ENCODE measurements at places on chromosomes 2 and 18.
A peak's percentile ranks its signal among the peaks of the same experiment; 100 is the strongest.

DNA sequence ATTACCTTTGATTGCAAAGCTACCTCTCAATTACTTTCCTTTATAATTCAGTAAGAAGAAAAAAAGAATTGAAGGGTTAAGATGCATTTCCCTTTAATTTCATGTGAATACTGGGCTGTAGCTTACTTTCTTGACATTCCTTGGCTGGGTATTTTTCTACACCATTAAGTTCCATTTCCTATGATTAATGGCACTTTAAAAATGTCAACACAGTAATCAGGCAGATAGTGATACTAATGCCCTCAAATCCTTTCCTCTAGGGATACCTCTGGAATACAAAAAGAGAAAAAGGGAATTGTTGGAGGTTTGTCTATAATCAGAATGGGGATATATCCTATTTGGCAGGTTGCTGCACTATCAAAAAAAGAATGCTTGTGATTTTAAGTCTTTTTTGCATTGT lies 216.9 kb downstream of the SRBD1 start:
- DNase-seq: no peak

DNA sequence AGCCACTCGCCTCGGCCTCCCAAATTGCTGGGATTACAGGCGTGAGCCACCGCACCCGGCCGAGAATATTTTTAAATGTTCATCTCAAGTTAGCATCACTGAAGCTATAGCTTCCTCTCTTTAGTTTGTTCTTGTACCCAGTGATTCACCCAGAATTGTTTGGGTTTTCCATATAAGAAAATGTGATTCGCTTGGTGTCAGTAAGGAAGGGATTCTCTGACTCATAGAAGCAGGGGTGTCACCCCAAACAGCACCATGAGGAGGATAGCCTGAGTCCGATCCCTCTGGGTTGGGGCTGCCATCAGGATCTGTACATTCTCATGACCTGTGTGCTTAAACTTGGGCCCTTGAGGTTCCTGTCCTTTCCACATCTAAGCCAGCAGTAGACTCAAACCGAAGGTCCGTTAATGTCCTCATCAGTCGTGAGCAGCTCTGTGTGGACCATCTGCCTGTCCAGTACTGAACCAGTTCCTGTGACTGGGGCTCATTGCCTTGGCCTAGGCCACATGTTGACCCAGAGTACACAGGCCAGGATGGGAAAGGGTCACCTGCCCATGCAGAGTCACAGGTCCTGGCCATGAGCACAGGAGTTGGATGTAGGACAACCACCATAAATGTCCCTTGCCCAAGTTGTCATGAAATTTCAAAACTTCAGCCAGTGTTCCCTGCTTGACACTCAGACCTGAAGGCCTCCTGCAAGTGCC lies 311.9 kb downstream of the GBX2 start:
- no peak for DNase-seq

GRCh38 chr2:234850818-234851217 lies 101.0 kb upstream of the SH3BP4 start:
- no peak for DNase-seq

DNA sequence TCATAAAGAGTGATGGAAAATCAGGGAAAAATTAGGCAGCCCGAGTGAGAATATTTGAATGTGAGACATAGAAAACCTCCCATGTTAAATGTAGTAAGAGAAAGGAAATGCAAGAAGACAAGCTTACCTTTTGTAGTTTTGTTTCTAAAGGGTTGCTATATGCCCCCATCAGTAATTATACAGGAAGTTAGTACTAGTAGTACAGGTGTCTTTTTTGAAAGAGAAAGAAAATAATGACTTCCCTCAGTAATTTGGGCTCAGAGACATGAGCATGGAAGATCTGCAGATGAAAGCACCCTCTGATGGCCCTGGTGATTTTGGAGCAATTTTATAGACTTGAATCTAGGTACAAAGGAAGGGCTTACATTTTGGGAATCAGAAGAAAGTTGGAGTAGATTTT lies 80.8 kb downstream of the RHBDD1 start:
- no peak for DNase-seq

GRCh38 chr2:216345846-216346245 lies 26.4 kb downstream of the MARCHF4 start:
- DNase-seq: no peak

- no peak for DNase-seq
Measured at GRCh38 chr2:191474464-191474863, 203.5 kb upstream of the NABP1 start.

GRCh38 chr2:95354469-95354901 lies 48.0 kb upstream of the FAHD2A start:
- DNase-seq: no peak

DNA sequence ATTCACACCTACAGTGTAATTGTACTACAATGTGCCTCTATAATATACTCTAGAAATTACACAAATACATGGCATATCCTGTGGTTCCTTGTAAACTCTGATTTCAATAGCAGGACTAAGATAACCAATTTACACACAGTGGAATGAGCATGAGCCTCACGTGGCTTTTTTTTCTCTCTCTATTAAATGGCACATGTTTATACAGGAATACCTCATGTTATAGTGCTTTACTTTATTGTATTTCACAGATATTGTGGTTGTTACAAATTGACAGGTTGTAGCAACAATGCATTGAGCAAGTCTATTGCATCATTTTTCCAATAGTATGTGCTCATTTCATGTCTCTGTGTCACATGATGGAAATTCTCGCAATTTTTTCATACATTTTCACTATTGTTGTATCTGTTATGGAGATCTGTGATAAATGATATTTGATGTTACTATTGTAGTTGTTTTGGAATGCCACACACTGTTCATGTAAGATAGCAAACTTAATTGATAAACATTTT lies 260.0 kb downstream of the FSIP2 start:
- no peak for DNase-seq

- DNase-seq: no peak
Measured at GRCh38 chr2:227853765-227854271, 17.6 kb upstream of the DAW1 start.

- no peak for DNase-seq
Measured at GRCh38 chr2:121826036-121826435, 70.6 kb downstream of the TSN start.

- DNase-seq: no peak
Measured at GRCh38 chr2:17996978-17997377, 118.5 kb downstream of the KCNS3 start.

- DNase-seq: no peak
Measured at GRCh38 chr2:62641410-62641843, 64.1 kb upstream of the EHBP1 start.

- no peak for DNase-seq
Measured at GRCh38 chr2:119574864-119575263, 30.6 kb downstream of the CFAP221 start.

GRCh38 chr2:60764736-60765534 lies 8.9 kb downstream of the PAPOLG start:
- no peak for DNase-seq

DNA sequence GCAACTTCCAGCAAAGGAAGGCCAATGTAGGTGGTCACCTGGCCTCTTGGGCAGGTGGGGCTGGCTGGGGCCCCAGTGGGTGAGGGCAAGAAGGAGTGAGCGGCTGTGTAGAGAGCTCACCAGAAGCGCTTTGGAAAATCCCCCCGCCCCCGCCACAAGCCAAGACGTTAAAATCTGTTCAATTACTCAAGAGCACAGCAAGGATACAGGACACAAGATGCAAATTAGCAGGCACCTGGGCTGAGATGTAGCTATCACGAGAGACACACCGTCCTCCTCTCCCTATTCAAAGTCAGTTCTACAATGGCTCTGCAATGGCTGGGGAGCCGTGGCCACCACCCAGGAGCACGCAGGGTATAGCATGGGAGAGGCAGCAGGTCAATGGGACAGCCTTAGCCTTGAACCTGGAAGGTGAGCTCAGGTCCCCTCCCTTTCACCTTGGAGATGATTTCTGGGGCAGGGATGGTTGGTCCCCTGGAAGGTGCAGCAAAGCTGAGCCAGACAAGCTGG lies 38.5 kb upstream of the GPR17 start:
- DNase-seq: no peak

GRCh38 chr2:16621316-16621715 lies 44.3 kb downstream of the CYRIA start:
- no peak for DNase-seq

DNA sequence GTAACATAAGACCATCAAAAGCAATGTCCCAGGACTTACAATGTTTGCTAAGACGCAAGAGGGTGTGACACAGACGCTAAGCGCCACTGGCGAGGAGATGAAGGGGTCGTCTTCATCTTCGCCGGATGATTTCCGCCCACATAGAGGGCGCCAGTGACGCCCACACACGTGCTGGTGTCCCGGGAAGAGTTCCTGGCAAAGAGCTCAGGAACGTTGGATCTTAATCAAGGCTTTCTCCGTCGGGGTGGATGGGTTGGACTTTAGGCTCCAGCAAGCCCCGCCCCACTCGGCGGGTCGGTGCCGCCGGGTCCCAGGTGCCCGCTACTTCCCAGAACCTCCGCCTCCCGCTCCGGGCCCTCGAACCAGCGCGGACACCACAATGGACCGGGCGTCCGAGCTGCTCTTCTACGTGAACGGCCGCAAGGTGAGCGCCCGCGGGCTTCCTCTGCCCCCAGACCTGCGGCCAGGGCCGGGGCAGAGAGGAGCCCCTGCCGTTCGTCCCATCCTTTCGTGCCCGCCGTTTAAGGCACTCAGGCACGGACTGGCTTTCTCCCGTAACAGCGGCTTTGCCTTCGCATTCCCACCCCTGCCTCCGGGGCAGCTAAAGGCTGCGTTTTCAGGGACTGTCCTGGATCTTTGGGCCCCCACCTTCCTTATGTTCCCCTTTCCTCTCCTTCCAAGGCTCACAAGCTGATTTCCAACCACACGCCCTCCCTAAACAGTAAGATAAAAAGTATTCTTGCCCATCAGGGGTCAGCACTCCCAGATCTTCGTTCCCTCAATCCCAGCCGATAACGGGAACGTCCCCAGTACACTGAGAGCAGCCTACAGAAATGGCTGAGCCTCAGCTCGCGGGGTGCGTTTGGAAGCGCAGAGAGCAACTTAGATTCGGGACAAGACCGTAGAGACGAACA lies at the start of gene AOX1:
Gene AOX1 (plus strand): TSS at position 285 of the 914 bp plus-strand sequence. CDS start 95 bp downstream, at position 380.
- DNase-seq: no peak

DNA sequence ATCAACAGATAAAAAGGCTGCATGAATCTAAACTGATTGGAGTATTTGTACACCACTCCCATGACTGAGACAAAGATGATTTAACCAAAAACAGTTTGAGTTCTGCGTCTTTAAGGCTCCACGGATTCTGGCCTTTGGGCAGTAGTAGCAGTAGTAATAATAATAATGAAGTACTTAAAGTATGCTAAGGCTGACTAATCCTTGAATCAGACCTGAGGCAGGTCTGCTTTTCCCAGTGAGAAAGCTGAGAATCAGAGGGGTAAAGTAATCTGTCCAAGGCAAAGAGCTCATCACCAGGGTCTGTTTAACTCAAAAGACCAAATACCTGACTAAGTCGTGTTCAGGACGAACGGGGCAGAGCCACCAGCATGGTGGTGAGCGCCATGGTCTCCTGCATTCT lies 61.4 kb downstream of the ID2 start:
- DNase-seq: no peak

- no peak for DNase-seq
Measured at GRCh38 chr18:51122266-51123045, 75.0 kb downstream of the MEX3C start.

DNA sequence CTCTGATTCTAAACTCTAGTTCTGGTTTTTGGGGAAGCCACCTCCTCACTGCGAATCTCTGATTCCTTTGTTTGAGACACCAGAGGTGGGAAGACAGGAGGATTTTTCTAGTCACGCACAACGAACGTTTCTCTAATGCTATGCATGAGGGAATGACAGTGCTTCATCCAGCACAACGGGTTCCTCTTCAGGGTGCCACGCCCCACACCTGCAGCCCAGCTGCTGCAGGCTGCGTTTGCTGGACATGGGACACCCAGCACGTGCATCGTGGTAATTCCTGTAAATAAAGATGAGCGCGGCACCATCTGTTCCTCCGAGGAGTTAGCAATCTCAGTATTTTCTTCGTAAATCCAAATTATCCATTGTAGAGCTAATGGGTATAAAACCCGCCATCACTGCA lies 37.5 kb upstream of the TPO start:
- no peak for DNase-seq

DNA sequence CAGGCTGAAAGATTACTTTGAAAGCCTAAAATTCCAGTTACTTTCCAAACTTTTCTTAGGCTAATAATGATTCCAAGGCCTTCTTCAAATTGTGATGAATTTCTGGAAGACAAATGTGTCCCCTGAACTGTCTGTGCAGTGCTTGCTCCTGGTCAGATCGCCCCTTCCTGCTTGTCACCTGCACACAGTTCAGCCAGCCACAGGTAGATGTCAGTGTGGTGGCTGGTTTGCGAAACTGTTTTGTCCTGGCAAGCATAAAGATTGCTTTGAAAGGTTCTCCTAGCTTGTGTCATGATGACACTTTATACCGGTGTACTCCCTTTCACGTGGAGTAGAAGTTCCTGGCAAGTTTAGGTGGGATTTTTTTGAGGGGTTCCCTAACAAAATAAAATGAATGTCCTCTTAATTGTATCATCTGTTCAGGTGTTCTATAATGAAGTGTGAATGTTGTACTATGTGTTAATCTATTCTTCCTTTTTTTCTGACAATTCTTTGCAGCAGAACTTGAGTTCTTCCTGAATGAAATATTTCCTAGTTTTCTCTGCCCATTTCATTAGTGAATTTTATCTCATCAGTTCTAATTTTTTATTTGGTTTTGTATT lies 298.8 kb downstream of the ZNF407 start:
- peak; percentile 68 for DNase-seq

GRCh38 chr2:102103992-102104871 lies 38.3 kb upstream of the IL1R1 start:
- no peak for DNase-seq

GRCh38 chr2:128180031-128180430 lies 89.0 kb downstream of the UGGT1 start:
- DNase-seq: no peak

DNA sequence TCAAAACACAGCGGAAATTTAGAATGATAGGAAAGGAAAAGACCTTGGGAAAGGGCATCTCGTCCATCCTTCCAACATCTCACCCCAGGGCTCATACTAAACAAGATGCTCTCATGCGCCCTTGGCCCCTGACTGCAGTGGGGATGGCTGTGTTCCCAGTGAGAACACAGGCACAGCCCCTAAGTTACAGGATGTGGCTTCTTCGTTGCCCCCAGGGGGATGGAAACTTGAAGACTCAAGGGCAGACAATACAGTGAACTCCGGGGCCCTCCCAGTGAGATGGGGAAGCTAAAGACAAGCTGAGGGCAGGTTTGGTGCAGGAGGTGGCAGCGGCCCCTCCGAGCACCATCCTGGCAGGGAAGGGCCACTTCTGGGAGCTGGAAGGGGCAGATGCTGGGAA lies 139.7 kb downstream of the INO80D start:
- DNase-seq: no peak

All from NCI-H1417 treated with DMSO at 0.1 percent for 48 hours (cell line).